ENCODE measurements at places on chromosomes 12 and 14.

DNA sequence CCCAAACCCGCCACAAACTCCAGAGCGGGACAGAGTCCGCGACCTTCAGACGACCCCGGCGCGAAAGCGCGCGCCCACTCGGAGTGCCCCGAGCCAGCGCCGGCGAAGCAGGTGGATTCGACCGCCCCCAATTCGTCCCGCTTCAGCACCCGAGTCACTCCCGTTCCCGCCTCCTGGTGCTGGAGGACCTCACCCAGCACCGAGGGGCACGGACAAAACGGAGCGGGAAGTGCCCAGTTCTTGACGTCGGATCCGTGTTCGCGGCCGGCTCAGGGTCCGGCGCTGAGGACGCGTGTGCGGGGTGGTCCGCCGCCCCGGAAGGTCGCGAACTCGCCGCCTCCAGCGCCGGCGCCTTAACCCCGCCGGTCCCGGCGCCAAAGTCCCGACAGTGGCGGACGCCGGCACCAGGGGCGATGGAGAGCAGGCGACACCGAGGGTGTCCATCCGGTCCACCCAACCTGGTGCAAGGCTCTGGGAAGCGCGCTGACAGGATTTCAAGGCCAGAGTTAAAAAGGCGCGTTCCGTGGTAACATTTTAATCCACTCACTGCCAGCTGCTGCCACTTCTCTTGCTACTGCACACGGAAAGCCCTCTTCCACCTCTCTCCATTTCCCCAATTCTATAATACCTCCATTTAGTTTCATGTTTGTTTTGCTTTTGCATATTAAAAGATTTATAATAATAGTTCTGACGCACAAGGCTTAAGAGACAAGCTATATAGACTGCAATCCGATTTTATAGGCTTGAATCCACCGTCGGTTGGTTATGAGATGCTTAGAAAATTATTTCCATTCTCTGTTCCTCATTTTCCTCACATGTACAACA lies 240.0 kb upstream of the CPNE8 start:
- DNase-seq: no peak

- DNase-seq: no peak
Observed at GRCh38 chr14:93737634-93738033, 50.7 kb downstream of the PRIMA1 start.

DNA sequence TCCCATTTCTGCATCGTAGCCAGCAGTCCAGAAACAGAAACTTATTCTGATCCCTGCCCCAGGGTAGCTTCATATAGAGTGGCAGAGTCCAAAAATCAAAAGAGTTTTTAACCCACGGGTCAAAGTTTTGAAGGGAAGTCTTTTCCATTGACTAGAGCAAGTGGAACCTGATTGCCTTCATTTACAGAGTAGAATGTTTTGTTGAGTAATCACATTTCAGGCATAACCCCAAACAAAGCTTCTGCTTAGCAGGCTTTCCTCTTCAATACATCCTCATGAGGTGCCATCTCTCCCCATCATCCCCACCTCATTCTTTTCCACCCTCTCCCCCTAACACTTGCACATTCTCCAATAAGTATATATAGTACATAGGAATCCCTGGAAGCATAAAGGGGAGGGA lies 516.0 kb upstream of the FBXO33 start:
- no peak for DNase-seq

- no peak for DNase-seq
Observed at GRCh38 chr14:76946753-76947077, 81.8 kb downstream of the IRF2BPL start.

- DNase-seq: no peak
Observed at GRCh38 chr12:55721601-55722213, 1.5 kb downstream of the RDH5 start.

GRCh38 chr12:121799156-121799841 lies 4.5 kb upstream of the SETD1B start:
- DNase-seq: peak; percentile 81

- DNase-seq: no peak
Observed at GRCh38 chr12:95413576-95413975, 60.4 kb upstream of the METAP2 start.

GRCh38 chr14:57199921-57200320 lies 68.8 kb downstream of the EXOC5 start:
- no peak for DNase-seq

GRCh38 chr14:102949062-102949800 lies 26.8 kb downstream of the AMN start:
- peak; percentile 82 for DNase-seq

DNA sequence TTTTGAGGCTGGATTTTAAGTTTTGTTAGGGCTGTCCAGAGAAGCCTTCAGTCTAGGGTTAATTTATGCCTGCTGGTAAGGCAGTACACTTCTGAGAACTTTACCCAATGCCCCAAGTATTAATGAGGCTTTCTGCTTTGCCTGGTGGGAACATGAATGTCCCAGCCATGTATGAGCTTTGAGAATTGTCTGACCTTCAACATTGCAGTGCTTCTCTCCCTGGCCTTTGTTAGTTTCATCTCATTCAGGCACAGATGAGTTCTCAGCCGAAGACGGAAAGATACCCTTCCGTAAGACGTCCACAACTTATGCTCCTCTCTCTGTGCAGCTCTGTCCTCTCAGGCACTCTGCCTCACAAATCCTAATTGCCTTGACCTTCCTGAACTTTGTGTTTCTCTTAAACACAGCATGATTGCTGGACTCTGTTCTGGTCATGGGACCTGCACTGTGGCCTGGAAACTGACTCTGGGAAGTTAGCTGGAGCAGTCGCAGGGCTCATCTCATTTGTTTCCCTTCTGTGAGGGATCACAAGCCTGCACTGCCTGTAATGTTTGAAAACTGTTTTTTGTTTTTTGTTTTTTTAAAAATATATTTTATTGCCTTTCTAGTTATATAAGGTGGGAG lies 15.7 kb downstream of the CHPT1 start:
- DNase-seq: no peak

GRCh38 chr12:129848876-129849275 lies 54.9 kb downstream of the TMEM132D start:
- DNase-seq: no peak

GRCh38 chr12:111638556-111638955 lies 39.4 kb upstream of the ATXN2 start:
- no peak for DNase-seq

GRCh38 chr12:2119266-2119665 lies 66.5 kb downstream of the CACNA1C start:
- DNase-seq: no peak

DNA sequence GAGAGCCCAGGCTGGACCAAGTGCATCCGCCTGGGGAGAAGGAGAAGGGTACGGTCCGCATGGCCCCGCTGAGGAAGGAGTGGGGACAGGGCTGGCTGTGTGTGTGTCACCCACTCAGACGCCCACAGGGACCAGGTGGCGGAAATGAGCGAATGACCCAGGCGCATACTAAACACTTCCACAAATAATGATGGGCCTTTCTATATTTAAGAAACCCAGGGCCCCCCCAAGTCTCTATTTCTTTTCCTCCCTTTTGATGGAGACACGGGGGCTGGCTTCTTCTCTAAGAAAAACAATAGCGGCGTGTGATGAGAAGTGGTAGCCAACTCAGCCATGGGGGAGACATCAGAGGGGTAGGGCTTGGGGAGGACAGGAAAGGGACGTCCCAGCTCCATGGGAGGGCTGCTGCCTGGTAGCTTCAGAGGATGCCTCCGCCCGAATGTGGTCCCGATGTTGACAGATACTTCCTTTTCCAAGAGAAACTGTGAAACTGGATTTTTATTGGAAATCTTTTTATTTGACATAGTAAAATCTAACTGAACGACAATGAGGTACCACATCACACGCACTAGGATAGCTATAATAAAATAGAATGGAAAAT lies 6.3 kb upstream of the MAP1LC3B2 start:
- DNase-seq: no peak

GRCh38 chr14:89160437-89160836 lies 256.6 kb downstream of the FOXN3 start:
- DNase-seq: peak; percentile 41

- peak; percentile 34 for DNase-seq
Observed at GRCh38 chr14:63562405-63562804, 19.2 kb upstream of the PPP2R5E start.

DNA sequence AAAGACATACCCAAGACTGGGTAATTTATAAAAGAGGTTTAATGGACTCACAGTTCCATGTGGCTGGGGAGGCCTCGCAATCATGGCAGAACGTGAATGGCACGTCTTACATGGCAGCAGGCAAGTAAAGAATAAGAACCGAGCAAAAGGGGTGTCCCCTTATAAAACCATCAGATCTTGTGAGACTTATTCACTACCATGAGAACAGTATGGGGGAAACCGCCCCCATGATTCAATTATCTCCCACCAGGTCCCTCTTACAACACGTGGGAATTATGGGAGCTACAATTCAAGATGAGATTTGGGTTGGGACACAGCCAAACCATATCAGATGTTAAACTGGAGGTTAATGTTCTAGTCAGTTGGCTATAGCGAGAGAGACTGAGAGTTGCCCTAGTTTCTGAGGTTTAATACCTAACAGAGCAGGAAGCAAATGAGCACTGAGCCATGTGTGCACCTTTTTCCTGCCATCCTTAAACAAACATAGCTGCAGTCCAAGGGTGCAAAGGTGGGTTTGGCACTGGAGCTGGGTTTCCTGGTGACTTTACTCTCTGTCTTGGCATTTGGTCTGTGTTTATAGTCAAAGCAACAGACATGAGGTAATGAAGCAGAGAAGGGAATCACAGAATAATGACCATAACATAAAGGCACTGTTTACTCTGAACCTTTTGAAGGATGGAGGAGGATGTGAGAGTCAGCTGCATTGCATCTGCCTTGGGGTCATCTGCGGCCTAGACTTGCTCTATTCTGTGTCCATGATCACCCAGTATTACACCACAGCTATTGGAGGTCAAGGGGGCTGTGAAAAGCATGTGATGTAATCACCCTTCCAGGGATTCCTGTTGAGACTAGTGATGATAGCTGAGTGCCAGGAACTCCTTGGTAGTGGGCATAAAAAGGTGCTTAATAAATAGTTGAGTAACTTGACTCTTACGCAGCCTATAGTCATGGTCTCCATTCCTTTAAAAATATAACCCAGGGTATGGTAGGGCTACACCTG lies 83.6 kb upstream of the USP44 start:
- no peak for DNase-seq

- no peak for DNase-seq
Observed at GRCh38 chr14:104877806-104878550, 12.9 kb downstream of the CEP170B start.

GRCh38 chr14:93712079-93712837 lies 76.0 kb downstream of the PRIMA1 start:
- DNase-seq: no peak

- DNase-seq: peak; percentile 87
Observed at GRCh38 chr14:91228112-91229004, 16.1 kb downstream of the GPR68 start.

DNA sequence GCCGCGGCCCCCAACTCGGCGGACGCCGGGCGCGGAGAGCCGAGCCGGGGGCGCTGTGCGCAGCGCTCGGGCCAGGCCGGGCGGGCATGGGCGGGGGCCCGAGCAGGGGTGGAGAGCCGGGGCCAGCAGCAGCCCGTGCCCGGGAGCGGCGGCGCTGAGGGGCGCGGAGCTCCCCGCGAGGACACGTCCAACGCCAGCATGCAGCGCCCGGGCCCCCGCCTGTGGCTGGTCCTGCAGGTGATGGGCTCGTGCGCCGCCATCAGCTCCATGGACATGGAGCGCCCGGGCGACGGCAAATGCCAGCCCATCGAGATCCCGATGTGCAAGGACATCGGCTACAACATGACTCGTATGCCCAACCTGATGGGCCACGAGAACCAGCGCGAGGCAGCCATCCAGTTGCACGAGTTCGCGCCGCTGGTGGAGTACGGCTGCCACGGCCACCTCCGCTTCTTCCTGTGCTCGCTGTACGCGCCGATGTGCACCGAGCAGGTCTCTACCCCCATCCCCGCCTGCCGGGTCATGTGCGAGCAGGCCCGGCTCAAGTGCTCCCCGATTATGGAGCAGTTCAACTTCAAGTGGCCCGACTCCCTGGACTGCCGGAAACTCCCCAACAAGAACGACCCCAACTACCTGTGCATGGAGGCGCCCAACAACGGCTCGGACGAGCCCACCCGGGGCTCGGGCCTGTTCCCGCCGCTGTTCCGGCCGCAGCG lies 639 bp downstream of the FZD10 start:
- no peak for DNase-seq

- no peak for DNase-seq
Observed at GRCh38 chr12:124506832-124507153, 60.6 kb downstream of the NCOR2 start.

GRCh38 chr14:42523666-42524065 lies 917.0 kb downstream of the LRFN5 start:
- no peak for DNase-seq

DNA sequence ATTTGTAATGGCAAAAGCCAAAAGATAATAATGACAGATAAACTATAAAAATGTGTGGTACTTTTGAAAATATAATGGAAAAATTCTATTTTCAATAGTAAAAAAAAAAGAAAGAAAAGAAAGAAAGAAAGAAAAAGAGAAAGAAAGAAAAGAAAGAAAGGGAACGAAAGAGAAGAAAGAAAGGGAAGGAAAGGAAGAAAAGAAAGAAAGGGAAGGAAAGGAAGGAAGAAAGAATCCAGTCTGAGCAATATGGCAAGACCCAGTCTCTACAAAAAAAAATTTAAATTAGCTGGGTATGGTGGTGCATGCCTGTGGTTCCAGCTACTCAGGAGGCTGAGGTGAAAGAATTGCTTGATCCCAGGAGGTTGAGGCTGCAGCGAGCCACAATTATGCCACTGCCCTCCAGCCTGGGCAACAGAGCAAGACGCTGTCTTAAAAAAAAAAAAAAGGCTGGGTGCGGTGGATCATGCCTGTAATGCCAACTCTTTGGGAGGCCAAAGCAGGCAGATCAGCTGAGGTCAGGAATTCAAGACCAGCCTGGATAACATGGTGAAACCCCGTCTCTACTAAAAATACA lies 38.4 kb downstream of the EAPP start:
- DNase-seq: no peak

DNA sequence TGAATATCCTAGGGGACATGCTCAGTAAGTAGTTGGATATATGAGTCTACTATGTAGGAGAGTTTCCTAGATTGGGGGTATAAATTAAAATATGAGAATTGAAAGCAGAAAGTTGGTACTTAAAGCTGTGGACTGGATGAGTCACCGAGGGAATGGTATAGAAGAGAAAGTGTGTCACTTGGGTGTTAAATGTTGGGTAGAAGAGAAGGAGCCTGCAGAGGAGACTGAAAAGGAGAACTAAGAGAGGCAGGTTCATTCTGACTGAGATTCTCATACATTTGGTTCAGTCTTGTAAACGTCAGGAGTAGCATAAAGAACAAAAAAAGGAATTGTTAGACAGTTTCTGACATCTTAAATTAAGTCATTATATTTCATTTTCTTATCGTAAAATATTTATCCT lies 19.9 kb downstream of the LRRC9 start:
- DNase-seq: no peak

GRCh38 chr14:69489495-69489894 lies 5.0 kb downstream of the PLEKHD1 start:
- DNase-seq: no peak

GRCh38 chr14:53452005-53452673 lies 299.0 kb upstream of the DDHD1 start:
- no peak for DNase-seq

Measured in NB4 (cell line).